Fibroblast of upper back skin (primary cell): ENCODE measurements at places on chromosomes 3 and 15.

DNA sequence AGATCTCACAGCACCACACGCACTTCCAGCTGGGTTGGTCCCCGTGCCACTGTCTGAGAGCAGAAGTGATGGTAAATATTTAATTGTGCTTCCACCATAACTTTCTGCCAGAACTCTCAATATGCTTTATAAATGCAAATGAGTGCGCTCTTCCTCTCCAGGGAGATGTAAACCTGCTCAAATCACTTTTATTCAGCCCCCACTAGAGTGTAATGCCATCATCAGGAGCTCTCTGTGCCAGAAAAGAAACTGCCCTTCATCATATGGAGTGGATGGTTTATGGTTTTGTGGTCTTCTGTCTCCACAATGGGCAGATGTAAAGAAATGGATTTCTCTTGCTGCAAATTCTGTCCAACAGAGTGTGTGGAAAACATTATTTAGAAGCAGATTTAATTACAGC is 127.0 kb downstream of the EPHB1 start:
- no peak for DNase-seq

- peak; percentile 33 for DNase-seq
Observed at GRCh38 chr3:158794936-158795518, 6.8 kb upstream of the MFSD1 start.

DNA sequence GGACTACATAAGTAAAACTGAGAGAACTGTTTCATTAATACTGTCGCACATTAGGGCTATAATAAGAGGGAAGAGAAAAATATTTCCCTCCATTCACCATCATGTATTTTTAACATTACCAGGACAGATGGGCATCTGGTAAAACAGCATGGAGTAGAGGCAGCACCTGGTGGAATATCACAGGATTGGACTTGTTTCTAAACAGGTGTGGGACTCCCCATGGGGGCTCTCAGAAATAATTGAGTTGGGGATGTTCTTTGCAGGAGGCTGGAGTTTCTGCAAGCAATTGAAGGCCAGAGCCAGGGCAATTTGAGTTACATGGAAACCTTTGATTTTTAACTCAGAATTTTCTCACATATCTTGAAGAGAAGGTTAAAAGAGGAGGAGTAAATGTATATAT is 8.4 kb upstream of the MINDY2 start:
- DNase-seq = no peak

DNA sequence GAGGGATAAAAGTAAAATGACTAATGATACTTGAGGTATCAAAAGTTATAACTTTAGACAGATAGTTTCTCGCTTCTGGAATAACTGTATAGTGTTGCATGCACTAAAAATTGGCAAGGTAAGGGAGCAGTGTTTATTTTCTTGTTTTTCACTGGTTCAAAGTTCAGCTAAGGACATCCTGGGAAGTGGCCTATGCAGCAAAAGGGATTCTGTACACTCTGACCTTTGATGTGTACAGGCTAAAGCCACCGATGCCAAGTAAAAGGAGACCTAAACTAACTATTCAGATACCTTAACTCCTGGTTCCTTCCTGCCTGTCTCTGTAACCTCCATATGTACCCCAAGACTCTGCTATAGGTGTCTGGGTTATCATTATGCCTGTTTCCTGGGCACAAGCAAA is 1.7 kb downstream of the FBXO40 start:
- DNase-seq = no peak

DNA sequence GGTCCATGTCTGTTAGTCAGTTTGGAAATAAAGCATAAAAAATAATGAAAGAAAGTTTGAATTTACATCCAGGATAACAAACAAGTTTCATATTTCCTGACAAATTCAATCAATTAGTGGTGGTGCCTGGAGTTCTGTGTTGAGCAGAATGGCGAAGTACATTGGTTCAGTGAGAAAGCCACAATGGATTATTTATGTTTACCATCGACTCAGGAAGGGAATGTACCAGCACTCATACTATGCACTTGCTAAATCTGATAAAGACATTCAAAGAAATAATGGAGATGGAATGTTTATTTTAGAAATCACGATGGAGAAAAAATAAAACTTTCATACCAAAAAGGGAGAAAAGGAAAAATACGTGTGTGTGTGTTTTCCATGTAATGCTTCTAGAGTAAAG is 45.3 kb upstream of the MME start:
- DNase-seq = no peak

DNA sequence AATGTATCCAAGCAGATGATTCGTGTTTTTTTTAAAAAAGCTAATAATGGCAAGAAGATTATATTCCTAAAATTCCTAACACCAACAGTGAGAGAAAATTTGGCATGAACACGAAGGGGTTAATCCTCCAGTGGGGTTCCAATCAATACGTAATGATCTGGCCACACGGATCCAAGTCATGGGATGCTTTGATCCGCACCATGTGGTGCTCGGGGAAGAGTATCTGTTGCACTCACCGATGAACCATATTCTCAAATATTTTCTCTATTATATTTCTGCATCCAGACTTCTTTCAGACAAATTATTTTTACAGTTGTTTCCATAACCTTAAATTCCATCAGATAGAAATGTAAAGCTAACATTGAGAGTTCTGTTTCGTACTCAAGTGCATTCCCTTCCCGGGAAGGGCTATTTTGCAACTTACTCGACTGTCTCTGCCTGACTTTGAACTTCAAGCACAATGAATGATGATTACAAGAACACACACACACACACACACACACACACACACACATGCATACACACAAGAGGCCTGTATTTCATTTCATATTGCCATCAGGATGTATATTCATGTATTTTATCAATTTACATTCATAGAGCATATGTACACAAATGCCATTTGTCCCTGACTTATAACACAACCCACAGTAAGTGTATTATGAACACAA is 567.2 kb downstream of the FOXP1 start:
- peak; percentile 44 for DNase-seq

GRCh38 chr3:167729591-167729990 is 5.1 kb downstream of the PDCD10 start:
- peak; percentile 3 for DNase-seq

GRCh38 chr3:195895078-195895860 is 13.1 kb downstream of the TNK2 start:
- DNase-seq = no peak

DNA sequence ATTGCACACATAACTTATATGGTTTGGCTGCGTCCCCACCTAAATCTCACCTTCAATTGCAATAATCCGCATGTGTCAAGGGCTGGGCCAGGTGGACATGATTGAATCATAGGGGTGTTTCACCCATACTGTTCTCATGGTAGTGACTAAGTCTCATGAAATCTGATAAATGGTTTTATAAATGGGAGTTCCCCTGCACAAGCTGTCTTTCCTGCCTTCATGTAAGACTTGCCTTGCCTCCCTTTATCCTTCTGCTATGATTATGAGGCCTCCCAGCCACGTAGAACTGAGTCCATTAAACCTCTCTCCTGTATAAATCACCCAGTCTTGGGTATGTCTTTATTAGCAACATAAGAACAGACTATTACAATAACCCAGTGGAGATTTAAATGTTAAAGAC is 653.9 kb downstream of the ROBO1 start:
- no peak for DNase-seq

DNA sequence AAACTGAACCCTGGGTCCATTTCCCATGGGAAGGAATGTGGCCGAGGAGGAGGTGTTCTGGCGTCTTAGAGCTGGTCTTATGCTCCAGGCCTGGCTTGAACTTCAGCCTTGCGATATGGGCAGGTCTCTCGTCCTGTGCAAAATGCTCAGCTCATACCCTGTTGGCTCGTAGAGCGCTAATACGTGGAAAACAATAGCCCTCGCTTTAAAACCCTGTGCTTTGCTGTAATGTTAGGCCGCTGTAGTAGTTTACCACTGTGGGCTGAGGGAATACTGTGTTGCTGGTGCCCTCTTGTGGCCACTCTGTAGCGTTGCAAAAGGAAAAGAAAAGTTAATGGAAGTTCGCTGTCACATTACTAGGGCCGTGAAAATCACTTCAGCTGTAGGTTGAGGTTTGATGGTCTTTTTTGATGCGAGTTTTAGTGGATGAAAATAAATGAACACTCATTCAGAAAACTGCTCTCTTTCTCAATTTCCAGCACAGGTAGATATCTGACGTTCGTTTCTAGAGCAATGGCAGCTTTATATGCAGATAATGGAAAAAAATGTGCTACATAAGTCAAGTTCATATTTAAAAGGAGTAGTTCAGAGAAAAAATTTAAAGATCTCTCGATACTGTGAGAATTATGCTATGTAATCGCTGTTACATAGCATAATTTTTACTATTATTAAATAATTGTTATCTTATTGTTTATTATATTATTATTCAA is 92.9 kb downstream of the MCTP2 start:
- DNase-seq = peak; percentile 61

- DNase-seq = peak; percentile 94
Observed at GRCh38 chr3:146390957-146391356, 78.4 kb downstream of the PLSCR2 start.

DNA sequence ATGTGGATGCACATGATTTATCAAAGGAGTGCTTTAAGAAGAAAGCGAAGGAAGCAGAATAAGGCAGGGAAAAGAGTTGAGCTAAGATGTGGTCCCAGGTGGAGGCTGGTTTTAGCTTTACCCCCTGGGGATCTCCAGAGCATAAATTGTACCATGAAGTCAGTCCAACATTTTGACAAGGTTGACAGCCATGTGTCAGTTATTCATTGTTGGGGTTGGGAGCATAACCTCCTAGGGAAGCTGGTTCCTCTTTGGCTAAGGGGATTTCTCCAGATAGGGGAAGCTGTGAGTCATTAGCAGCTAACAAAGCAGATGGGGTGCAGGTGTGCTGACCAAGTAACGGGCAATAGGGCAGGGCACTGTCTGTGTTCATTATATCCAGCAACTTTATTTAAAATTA is 123.7 kb upstream of the IGSF10 start:
- peak; percentile 53 for DNase-seq

- DNase-seq = no peak
Observed at GRCh38 chr3:192597506-192597905, 129.8 kb downstream of the FGF12 start.

- DNase-seq = no peak
Observed at GRCh38 chr3:129130291-129130813, 8.7 kb upstream of the RAB43 start.

GRCh38 chr15:29074045-29074444 is 188.3 kb downstream of the APBA2 start:
- DNase-seq = no peak

GRCh38 chr3:127412578-127413317 is 124.9 kb upstream of the PRR20G start:
- no peak for DNase-seq

DNA sequence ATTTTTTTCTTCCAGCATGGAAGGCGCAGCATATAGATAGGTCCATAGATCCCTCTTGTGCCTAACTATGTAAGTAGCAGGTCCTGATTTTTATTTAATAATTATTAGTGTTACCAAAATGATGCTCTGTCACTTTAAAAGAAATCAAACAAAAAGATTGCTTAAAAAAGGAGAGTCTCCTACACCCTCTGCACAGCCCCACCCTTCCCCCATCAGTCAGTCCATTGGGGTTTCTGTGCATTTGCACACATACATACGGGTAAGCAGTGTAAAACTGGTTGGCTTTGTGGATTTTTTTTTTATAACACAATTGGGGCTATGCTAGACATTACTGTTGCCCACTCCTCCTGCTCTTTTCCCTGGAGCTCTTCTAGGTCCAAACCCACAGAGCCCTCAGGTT is 7.0 kb upstream of the RPP14 start:
- DNase-seq = no peak

DNA sequence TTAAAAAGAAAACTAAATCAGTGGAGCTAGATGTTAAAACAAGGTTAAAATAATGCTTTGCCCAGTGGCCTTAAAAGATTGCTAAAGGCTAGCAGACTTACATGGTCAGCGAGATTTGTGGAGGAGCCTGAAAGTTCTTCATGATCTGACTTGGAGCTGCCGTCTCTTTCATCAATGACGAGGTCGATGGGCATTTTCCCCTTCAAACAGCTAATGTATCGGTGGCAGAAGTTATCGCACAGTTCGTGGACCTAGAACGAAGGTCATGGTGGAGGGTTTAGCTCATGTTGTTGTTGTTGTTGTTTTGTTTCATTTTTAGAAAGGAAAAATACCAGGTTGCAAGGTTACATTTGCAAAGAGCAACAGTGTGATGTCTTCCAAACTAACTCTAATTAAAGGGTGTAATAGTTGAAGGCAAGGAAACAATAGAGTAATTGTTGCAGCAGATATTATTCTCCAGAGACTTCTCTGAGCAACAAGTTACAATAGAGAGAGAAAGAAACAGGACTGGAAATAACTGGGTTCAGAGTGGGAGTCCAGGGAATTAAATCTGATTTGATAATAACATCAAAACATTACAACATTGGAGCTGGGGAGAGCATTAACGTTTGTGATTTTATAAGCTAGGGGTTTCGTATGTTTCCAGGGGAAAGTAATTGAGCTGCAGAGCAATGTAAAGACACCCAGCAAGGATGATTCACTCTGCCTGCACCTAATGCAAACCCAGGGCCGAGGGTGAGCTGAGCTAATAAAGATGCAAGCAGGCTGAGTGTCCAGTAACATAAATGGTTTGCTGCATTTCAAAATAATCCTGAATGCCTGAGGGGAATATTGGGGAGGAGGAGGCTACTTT is 6.6 kb downstream of the MEIS2 start:
- DNase-seq = peak; percentile 89

DNA sequence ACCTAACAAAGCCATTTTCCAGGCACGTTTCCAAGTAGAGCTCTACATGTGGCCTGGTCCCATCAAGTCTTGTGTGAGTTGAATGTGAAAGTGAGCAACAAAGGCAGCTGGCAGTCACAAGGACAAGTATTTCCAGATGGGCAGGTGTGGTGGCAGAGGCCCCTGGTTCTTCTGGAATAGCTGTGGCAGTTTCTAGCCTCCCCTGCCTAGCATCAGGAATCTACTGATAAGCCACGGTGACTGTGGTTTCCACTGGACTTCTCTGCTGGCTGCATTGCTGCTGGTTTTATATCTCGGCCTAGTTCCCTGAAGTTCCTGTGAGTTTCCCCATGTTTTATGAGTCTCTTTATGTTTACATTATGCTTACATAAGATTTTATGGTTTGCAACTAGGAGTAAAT is 117.7 kb downstream of the GOLIM4 start:
- no peak for DNase-seq

DNA sequence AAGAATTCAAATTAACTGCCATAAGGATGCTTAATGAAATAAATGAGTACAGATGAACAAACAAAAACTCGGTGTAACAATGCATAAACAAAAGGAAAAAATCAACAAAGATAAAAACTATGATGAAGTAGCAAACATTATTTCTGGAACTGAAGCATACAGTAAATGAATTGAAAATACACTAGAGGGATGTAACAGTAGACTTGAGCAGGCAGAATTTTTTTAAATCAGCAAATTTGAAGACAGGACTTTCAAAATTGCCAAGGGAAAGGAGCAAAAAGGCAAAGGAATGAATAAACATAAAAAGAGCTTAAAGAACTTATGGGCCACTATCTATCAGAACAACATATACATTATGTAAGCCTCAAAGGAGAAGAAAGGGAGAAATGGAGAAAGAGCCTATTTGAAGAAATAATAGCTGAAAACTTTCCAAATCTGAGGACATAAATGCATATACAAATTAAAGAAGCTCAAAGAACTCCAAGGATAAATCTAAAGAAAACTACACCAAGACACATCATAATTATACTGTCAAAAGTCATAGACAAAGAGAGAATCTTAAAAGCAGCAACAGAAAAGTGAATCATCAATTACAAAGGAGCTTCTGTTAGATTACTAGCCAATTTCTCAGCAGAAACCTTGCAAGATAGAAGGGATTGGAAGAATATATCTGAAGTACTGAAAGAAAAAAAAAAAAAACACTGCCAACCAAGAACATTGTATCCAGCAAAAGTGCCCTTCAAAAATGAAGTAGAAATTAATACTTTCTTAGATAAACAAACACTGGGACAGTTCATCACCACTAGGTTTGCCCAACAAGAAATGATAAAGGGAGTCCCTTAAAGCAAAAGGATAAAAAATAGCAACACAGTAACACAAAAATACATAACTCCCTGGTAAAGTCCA is 15.5 kb downstream of the TOP2B start:
- no peak for DNase-seq
